ENCODE measurements at places on chromosomes 4 and X.

DNA sequence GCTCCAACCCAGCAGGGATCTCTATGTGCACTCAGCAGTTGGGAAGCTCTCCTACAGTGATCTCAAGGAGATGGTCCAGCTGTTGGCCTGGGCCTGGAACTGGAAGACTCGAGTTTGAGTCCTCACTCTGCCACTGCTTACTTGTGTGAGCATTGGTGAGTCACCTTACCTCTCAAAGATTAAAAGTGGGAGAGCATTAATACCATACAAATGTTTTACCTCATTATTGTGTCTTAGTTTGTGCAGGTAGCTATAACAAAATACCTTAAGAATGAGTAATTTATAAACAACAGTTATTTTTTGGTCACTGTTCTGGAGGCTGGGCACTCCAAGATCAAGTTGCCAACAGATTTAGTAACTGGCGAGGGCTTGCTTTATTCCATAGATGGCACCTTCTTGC is 21.4 kb upstream of the ZNF827 start:
- no peak for DNase-seq

GRCh38 chrX:140099221-140099620 is 133.9 kb upstream of the CXorf66 start:
- DNase-seq = no peak

GRCh38 chrX:45769761-45770582 is 569.3 kb upstream of the DIPK2B start:
- no peak for DNase-seq

- no peak for DNase-seq
Observed at GRCh38 chrX:84487365-84488353, 14.6 kb downstream of the HDX start.

DNA sequence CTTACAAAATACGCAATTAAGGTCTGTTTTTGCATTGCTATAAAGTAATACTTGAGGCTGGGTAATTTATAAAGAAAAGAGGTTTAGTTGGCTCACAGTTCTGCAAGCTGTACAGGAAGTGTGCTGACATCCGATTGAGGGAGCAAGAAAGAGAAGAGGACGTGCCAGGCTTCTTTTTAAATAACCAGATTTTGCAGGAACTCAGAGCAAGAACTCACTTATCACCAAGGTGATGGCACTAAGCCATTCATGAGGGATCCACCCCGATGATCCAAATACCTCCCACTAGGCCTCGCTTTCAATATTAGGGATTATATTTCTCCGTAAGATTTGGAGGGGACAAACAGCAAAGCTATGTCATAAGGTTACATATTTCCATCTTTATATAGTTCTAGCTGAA is 456.7 kb downstream of the GLUD2 start:
- DNase-seq = no peak

DNA sequence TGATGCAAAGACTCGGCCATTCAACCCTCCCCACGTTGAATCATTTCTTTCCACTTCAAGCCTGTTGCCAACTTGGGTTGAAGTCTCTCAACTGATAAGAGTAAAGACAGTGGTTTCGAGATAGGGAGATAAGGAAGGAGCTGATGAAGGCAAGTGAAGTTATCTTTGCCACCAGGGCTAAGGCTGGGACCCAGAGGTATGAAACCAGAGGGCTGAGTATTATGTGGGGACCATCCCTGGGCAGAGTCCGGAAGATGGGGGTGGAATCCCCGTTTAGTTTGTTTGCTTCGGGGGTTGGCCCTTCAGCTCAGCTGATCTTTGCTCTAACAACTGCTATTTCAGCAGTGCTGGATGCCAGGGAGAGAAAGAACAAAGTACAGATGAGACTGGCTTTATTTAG is 2.3 kb upstream of the XPNPEP2 start:
- no peak for DNase-seq

- no peak for DNase-seq
Observed at GRCh38 chr4:87108142-87108546, 112.3 kb downstream of the KLHL8 start.

GRCh38 chr4:179584101-179584500 is 2141.9 kb upstream of the AGA start:
- DNase-seq = no peak

DNA sequence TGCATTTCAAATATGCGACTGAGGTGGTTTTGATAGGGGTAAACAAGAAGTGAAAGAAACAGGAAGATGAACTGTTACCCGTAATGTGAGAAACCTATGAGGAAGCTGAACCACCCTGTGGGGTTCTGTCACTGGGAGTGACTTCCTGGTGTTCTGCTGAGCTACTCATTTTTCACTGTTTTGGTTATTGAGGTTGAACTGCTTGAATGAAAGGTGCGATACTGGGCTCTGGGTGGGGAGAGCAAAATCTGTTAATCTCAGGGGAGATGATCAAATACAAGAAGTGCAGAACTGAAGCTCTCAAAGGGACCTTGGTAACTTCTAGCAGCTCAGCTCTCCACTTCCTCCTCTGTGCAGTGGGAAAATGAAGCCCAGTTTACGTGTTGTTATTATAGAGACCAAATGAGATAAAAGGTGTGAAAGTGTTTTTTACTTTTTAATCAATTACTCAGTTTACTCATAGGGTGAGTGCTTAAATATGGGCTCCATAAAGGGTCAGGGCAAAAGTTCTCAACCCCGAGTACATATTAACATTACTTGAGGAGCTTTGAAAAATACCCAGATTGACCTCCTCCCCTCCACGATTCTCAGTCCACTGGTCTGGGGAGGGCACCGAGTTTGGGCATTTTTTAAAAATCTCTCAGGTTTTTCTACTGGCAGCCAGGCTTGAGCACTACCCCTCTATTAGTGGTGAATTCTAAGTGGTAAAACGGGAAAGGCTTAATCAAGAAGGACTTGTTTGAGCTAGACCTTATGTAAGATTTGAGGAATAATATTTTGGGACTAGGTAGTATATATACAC is 66.7 kb downstream of the COQ2 start:
- peak; percentile 43 for DNase-seq

GRCh38 chrX:51874123-51874522 is 19.3 kb upstream of the MAGED1 start:
- DNase-seq = no peak

GRCh38 chr4:25032126-25032525 is 1.4 kb upstream of the LGI2 start:
- no peak for DNase-seq

GRCh38 chrX:70386235-70386634 is 36.9 kb upstream of the GDPD2 start:
- no peak for DNase-seq

All from stimulated activated CD8-positive, alpha-beta memory T cell treated with anti-CD3 and anti-CD28 coated beads, Interleukin-7, amount 100 ng/mL, for 1 hour (primary cell).